ENCODE measurements at places on chromosomes 2 and 18.

DNA sequence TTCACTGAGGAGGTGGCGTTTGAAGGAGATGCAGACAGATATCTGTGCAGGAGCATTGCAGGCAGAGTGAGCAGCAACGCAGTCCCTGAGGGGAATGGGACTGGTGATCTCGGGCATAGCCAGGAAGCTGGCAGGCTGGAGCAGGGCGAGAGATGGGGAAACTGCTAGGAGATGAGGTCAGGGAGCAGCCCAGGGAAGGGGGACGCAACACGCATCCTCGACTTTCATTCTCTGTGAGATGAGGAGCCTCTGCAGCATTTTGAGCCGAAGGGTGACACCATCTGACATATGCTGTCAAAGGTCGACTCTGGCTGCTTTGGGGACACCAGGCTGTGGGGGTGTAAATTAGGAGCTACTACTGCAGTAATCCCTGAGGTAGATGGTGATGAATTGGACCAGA lies 4.3 kb upstream of the CHRNA1 start:
- no peak for DNase-seq

GRCh38 chr18:44548291-44549221 lies 132.1 kb upstream of the SETBP1 start:
- DNase-seq: no peak

- peak; percentile 20 for DNase-seq
These were observed 5.5 kb downstream of the CEBPZOS start for GRCh38 chr2:37201766-37202165.

GRCh38 chr2:128281852-128282245 lies 36.8 kb downstream of the HS6ST1 start:
- no peak for DNase-seq

DNA sequence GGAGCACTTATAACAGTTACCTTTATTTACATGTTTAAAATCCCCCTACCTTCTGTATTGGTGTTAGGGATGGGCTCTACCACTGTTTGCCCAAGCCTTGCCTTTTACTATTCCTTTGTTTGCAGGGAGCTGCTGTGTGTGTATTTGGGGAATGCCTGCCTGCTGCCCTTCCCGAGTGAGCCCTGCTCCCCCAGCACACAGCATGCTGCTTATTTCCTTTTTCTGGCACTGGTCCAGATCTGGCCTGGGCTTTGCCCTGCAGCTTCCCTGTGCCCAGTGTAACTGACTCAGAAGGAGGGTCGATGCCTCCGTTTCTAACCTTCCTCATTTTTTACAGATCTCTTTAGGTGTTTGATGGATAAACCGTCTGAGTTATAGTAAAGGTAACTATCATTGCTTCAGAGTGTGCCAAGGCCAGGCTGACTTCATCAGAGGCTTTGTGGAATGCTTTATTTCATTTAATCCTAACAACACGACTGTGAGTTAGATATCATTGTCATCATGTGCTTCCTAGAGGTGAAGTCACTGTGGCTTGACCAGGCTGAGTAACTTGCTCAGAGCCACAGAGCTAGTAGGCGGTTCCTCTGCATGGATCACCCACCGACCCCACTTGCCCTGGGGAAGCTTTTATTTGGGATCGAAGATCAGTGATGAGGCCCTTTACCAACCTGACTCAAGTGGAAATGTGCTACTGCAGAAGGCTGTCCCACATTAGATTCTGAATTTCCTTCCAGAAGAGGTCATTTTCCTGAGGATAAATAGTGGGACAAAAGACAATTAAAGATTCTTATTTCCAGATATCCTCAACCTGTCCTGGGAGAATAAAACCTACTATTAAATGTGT lies 238.8 kb downstream of the ZNF407 start:
- no peak for DNase-seq

- DNase-seq: no peak
These were observed 83.7 kb downstream of the ACSL3 start for GRCh38 chr2:222944552-222944951.

- DNase-seq: no peak
These were observed 270.7 kb downstream of the PIEZO2 start for GRCh38 chr18:10878703-10879102.

DNA sequence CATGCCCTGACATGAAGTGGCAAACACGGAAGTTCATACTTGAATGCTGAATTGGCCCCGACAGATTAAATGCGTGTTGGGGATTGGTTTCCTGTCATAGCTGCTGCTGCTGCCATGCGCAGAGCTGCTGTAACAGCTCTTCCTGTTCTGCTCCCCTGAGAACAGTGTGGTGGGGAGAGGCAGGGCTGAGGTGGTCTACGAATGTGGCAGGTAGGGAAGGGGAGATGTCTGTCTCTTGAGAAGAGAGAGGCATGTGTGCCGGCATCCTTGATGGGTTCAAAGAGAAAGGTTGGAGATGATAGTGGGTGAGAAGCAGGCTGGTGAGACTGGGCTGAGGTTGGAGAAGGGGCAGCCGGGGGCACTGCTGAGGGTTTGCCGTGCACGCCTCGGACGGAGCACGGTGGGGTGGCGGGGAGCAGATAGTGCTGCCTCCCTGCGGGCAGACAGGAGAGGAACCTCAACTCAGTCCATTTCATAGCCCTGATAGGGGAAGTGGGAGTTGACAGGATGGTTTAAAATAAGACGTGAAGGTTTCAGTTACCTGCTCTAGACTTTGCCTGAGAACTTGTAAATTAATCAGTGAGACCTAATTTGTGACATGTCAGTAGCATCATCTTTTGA lies 46.1 kb downstream of the TMEM185B start:
- DNase-seq: no peak

GRCh38 chr2:196242131-196242620 lies 70.8 kb upstream of the STK17B start:
- DNase-seq: no peak

DNA sequence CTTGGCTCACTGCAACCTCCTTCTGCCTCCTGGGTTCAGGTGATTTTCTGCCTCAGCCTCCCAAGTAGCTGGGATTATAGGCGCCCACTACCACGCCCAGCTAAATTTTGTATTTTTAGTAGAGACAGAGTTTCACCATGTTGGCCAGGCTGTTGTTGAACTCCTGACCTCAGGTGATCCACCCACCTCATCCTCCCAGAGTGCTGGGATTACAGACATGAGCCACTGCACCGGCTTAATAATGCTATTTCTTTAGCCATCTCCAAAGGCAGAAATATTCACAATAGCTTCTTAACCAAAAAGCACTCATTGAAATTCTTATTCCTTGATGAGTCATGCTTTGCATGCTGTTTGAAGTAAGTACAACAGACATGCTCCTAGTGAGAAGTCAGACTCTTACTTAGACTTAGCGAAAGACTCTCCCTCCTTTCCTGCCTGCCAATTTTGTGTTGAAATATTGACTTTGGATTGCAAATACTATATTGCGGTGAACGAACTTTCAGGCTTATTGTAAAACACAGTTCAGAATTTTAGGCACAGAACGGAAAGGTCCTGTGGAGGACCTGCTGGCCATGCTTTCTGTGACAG lies 4.4 kb downstream of the ACTR3 start:
- peak; percentile 83 for DNase-seq

DNA sequence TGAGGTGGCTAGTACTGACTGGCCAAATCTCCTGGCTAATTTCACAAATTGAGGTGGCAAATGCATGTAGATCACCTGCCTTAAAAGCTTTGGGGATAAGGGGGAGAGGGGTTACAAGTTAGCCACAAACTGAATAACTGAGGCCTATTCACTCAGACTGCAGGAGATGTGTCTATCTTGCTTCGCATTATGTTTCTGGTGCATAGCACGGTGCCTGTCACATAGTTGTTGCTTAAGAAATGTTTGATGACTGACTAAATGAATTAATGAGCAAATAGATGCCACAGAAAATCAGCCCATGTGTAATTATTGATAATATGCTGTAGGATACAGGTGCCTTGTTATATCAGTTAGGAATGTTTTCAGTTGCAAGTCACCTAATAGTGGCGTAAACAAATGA lies 12.5 kb upstream of the SLC40A1 start:
- DNase-seq: no peak

- no peak for DNase-seq
These were observed 828.3 kb upstream of the PIK3C3 start for GRCh38 chr18:41126541-41127235.

GRCh38 chr2:792687-793086 lies 115.5 kb upstream of the TMEM18 start:
- no peak for DNase-seq
